ENCODE measurements at places on chromosomes 5 and 9.

DNA sequence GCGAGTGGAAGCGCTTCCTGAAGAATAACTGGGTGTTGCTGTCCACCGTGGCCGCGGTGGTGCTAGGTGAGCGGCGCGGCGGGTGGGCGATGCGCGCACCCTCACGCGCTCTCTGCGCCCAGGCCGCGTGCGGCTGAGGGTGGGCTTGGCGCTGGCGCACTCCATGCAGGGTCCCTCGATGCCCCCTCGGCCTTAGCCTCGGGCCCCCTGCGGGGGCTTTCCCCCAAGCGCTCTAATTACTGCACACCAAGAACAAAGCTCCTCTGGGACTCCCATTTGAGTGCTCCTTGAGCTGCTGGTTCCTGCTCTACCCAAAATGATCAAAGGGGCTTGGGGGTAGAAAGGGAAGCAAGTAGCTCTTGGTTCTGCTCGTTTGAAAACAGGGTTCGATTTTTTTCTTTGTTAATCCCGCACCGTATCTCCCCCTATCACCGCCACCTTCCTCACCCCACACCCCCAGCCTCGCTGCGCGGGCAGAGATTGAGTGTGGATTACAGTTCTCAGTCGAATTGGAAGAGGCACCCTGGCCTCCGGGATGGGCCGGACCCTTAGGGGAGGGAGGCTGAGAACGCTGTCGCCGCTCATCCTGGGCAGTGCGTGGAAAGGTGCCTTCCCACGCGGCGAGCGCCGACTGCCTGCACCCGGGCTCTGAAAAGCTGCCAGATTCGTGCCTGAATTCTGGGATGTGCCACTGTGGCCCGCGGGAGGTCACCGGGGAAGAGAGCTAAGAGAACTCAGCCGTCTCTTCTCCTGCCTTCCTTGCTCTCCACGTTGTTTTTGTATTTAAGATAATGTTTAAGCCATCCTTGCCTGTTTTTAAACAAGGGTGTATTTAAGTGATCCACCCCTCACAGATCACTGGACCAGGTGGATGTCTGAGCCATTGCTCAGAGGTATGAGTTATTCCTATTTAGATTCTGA is 697 bp downstream of the SLC1A1 start:
- DNase-seq: peak; percentile 10

GRCh38 chr9:6382681-6383080 is 30.3 kb upstream of the UHRF2 start:
- DNase-seq: no peak

DNA sequence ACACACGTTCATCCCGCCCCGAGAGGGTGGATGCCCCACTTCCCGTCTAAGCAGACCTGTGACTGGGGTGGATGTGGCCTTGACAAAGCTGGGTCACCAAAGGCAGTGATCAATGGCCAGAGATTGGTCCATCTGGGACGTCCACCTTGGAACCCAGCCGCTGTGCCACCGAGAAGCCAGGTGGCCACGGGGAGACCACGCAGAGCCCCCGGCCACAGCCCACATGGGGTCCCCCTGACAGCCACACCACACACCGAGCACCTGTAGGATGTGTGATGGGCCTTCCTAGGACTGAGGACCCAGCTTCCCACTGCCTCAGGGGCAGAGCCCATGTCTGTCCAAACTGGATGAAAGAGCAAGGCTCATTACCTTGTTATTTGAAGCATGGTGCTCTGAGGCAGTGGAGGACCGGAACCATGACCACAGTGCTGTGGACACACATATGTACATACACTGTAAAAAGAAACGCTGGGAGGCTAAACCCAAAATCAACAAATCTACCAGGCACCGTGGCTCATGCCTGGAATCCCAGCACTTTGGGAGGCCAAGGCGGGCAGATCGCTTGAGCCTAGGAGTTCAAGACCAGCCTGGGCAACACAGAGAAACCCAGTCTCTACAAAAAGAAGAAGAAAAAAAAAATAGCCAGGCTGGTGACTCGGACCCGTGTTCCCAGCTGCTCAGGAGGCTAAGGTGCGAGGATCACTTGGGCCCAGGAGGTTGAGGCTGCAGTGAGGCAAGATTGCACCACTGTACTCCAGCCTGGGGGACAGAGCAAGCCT is 50.1 kb downstream of the MRPL36 start:
- DNase-seq: no peak

GRCh38 chr9:135969064-135969683 is 8.0 kb upstream of the UBAC1 start:
- DNase-seq: no peak

GRCh38 chr9:123372766-123373446 is 16.9 kb downstream of the CRB2 start:
- DNase-seq: no peak

DNA sequence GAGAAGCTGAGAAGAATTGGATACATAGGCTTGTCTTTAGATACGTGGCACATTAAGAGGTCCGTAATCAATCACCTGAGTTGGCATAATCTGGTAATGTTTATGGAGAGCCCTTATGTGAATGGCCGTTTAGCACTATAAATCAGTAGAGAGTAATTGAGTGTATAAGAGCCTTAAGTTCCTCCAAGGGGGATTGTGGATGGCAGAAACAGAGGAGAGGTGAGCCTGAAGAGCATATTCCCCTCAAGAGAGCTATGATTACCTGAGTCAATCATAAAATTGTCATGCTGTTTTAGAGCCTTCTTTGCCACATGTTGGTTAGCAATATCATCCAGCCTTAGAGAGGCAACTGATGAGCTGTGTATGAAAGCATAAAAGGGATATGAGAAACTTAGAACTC is 58.8 kb downstream of the FOCAD start:
- DNase-seq: peak; percentile 76

- no peak for DNase-seq
Measured at GRCh38 chr5:167414611-167415010, 876.8 kb upstream of the WWC1 start.

- no peak for DNase-seq
Measured at GRCh38 chr5:1320436-1321344, 24.2 kb downstream of the CLPTM1L start.

DNA sequence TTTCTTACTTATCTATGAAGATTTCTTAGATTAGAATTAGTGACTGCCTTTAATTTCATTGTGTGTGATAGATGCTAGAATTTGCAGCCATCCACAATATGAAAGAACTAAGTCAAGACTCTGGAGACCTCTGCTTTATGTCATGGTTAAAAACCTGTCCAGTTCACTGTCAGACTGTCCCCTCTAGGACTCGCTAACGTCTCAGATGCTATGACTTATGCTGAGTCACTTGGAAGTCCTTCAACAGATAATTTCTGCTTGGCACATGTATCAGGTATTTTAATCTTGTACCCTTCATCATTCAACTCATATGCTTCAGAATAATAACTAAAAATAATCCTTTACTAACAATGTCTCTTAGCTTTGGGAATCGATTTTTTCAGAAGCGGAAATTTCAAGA is 230.5 kb upstream of the DMAC1 start:
- no peak for DNase-seq

DNA sequence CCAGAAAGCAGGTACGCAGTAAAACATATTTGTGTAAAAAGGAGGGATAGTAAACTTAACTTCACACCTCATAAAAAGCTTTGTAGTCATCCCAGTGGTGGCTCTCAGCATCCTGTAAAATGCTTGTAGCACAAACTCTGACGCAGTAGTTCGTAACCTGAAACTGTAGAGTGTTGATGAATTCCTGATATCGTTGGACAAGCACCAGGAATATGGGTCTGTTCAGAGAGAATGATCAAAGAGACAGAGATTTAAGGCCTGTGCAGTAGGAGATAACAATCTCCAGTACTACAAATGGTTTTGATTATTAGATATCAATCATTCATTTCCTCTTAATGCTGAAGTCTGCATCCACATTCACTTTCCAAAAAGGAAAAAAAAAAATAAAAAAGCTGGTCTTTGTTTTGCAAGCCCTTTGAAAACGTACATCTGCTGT is 148.5 kb downstream of the KIAA0825 start:
- peak; percentile 57 for DNase-seq

GRCh38 chr9:91179237-91180138 is 182.2 kb downstream of the AUH start:
- no peak for DNase-seq

DNA sequence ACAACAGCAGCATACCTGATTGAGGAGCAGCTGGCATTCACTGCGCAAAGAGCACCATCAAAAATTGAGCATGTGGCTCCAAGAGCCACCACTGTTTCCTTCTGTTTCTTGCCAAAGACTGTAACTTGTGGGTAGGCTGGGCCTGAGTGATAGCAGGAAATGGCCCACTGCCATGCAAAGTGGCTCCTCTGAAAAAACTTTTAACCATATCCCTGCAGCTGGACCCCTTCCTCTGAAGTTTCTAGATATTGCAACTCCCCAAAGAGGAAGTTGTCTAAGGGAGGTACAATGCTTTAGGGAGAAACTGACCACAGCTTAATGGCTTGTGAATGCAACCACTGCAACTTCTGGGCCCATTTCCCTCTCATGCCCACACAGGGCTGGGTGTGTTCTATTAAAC is 355.4 kb upstream of the PDE4D start:
- no peak for DNase-seq

- no peak for DNase-seq
Measured at GRCh38 chr5:125277494-125278154, 531.2 kb upstream of the ZNF608 start.

- no peak for DNase-seq
Measured at GRCh38 chr9:17272536-17272935, 137.7 kb downstream of the CNTLN start.

DNA sequence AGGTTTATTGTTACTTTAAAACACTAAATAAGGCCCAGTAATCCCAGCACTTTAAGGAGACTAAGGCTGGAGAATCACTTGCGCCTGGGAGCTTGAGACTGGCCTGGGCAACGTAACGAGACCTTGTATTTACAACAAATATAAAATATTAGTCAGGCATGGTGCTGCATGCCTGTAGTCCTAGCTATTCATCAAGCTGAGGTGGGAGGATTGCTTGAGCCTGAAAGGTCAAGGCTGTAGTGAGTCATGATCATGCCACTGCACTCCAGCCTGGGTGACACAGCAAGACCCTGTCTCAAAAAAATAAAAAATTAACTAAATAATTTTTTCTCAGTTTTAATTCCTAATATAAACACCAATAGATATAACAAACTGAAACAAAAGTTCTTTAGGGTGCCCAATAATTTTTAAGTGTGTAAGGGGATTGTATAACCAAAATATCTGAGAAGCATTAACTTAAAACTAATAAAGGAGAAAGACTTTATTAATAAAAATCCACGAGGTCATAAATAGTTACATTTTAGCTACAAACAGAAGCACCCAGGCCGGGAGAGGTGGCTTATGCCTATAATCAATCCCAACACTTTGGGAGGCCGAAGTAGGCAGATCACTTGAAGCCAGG is 32.7 kb downstream of the FAM13B start:
- no peak for DNase-seq

- peak; percentile 12 for DNase-seq
Measured at GRCh38 chr9:135180586-135180985, 93.1 kb downstream of the OLFM1 start.

GRCh38 chr9:128724744-128725211 is 851 bp upstream of the ZDHHC12 start:
- peak; percentile 47 for DNase-seq

- no peak for DNase-seq
Measured at GRCh38 chr5:110817459-110817858, 78.7 kb downstream of the SLC25A46 start.

Measured in NCI-H1092 treated with DMSO at 0.1 percent for 48 hours (cell line).